Mesothelial cell of epicardium (in vitro differentiated cells): ENCODE measurements at places on chromosomes 13 and 19.

DNA sequence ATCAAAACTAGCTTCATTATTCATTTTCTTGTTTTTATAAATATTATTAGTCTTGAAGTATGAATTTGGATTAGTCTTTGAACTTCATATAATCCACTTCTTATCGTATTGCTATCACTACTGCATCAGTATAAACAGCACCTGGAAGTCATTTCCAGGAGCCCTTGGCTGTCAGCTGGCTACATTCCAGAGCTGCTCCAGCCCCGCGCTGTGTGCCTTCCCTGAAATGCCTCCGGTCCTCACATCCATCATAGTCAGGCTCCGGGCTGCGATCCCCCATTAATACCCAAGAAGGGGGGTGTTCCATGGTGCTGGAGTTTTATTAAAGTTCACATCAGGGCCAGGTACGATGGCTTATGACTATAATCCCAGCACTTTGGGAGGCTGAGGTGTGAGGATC lies 124.3 kb upstream of the GJB6 start:
- peak; percentile 56 for DNase-seq

DNA sequence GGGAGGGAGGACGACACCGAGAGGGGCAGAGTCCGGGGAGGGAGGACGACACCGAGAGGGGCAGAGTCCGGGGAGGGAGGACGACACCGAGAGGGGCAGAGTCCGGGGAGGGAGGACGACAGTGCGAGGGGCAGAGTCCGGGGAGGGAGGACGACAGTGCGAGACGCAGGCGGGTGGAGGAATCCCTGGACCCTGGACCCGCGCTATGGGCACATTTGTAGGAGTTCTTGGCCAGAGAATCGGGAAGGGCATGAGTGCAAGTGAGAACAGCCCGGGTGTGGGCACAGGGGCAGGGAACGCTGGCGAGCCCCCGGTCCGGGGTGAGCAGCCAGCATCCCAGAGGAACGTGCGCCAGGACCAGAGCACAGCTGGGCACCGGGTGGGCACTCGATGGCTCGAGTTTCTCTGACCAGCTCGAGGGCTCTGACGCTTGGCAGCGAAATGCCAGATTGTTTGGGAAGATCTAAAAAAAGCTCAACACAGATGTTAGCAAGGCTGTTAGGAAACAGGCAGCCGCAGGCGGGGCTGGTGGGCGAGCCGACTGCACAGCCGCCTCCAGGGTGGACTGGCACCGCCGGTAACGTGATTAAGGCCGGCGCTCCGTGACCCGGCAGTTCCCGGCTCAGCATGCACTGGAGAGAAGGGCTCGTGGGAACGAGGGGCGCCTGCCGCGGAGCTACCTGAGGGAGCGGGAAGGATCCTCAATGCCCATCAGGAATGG lies 17.9 kb upstream of the C2CD4C start:
- DNase-seq = no peak

- no peak for DNase-seq
These were observed 809.5 kb upstream of the SLITRK6 start for GRCh38 chr13:86608701-86609100.

GRCh38 chr13:27006519-27007161 lies 165.0 kb downstream of the USP12 start:
- no peak for DNase-seq

DNA sequence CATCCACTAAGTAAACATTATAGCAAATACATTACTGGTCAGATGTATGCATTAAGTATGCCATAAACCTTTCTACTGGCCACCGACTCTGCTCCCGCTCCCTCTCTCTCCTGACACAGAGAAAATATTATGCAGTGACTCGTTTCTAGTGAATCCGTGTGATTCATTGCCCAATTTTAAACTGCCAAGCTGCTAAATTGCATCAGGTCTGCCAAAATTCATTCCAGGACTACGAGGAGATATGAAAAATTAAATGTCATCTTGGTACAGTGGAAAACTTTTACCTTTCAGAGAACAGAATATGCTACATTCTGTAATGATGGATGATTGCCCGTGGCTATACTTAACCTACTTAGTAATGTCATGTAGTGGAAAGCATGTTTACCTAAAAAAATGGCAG lies 368.8 kb upstream of the TSHZ3 start:
- no peak for DNase-seq

GRCh38 chr19:35257113-35257461 lies 8.3 kb downstream of the LSR start:
- no peak for DNase-seq

DNA sequence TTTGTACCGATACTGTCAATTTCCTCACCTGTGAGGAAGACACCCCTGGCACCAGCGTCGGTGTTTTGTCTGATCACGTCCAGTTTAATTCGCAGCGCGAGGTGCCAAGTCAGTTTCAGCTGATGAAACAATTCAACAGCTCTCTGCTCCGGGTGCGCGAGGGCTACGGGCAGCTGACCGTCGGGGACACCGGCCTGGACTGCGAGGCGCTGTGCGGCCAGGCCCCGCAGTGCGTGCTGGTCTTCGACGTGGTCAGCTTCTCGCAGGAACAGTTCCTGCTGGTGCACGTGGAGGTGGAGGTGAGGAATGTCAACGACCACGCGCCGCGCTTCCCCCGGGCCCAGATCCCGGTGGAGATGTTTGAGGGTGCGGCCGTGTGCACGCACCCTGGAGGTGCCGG lies 171.5 kb downstream of the OLFM4 start:
- DNase-seq = no peak

DNA sequence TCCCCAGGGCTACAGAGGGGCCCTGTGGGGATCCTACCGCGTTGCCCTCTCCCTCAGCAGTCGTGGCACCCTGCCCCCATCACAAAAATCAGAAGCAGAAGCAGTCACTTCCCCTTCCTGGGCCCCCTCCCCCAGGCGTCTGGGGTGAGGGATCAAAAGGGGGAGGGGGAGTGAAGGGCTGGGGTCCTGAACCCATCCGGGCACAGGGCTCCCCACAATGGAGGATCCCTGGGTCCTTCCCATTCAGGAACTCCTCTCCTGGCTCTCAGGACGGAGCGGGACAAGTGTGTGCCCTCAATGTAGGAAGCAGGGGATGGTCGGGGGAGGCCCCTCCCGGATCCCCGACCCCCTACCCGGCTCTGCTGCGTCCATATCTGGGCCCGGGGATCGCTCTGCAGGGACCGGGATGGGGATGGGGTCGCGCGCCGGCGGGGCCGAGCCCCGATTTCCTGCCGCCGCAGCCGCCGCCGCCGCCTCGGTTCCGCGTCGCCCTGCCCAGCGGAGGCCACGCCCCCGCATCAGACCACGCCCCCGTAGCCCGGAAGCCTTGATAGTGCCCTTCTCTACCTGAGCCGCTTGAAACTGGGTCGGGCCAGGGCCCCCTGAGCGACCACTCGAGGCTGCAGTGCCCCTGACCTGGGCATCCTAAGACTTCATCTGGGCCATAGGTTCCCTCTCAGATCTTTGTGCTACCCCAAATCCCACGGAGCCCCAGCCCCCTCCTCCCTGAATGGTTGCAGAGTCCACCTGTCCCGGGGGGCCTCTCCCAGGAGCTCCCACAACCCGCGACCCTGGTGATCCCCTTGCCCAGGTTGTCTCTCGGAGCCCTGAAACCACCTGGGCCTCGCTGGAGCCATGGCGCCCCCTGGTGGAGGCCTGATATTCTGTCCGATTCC lies at the start of gene GMIP:
Gene GMIP, minus strand, starts transcription at position 500 of the 896 bp plus-strand sequence. Its CDS starts 128 bp downstream, at position 372.
- peak; percentile 87 for DNase-seq

DNA sequence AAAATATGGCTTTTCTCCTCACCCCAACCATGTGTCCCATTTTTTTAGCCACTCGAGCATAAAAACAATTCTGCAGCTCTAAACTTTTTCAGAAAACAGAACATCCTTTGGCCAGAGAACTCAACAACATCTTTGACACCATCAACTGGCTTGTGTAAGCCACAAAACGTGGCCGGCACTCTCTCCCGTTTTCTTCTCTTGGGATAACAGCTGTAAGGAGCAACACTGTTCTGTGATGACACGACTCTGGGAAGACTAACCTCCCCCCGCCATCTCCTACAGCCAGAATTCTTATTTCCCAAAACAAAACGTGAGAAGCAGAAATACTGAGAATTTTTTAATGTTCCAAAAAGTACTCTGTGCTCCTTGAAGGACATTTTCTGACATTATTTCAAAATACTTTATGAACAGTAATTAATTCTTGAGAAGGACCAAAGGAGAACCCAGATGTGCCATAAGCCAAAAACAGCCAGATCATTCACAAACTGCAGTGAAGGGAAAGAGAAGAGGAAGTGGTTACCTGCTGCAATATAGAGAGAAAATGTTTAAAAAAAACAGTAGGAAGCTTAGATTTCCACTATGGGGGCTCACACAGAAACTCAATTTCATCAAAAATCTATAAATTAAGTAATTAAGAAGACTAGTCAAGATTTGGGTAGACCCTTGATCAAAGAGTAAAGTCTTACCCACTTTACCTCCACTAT lies 25.8 kb downstream of the COL4A1 start:
- DNase-seq = no peak

GRCh38 chr19:18059902-18060301 lies 26.8 kb downstream of the IL12RB1 start:
- DNase-seq = no peak

GRCh38 chr13:44313674-44314073 lies 60.0 kb upstream of the SERP2 start:
- DNase-seq = no peak

DNA sequence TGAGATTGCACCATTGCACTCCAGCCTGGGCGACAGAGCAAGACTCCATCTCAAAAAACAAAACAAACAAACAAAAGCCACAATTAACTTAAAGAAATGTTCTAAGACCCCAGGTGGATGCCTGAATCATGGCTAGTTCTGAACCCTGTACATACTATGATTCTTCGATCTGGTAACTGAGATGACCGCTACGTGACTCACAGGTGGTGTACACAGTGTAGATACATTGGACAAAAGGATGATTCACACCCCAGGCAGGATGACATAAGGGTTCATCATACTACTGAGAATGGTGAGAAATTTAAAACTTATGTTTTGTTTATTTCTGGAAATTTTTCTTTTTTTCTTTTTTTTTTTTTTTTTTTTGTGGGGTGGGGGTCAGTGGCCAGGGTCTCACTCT lies 6.5 kb downstream of the ZNF426 start:
- DNase-seq = no peak

GRCh38 chr13:95113601-95114000 lies 187.7 kb downstream of the ABCC4 start:
- no peak for DNase-seq

DNA sequence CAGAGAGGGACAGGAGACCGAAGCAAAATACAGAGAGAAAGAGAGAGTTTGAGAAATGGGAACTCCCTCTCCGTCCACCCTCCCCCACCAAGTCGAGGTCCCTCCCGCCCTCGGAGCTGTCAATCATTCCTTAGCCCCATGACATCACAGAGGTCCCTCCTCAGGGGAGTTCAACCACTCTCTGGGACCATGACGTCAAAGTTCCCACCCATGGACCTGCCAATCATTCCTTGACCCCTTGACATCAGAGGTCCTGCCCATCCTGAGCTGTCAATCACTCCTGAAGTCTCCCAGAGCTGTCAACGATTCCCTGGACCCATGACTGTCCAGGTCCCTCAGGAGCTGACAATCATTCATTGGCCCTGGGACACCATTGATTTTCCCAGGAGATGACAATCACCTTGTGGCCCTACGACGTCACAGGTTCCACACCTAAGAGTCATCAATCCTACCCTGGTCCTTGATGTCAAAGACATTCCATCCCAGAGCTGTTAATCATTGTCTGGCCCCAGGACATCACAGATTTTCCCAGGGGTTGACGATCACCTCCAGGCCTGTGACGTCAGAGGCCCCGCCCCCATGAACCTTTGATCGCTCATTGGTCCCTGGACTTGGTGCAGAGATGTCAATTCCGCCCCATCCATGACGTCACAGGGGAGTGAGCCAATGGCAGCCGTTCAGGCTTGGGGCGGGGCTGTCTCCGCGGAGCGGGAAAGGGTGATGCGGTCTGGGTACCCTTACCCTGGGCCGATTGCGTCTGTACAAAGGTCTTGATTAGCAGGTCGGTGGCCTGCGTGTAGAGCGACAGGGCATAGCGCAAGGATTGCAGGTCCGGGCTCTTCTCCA lies 61.7 kb downstream of the COLGALT1 start:
- no peak for DNase-seq
